Ammon's horn (tissue), 1 donor: ENCODE measurements at places on chromosomes 4 and X.

DNA sequence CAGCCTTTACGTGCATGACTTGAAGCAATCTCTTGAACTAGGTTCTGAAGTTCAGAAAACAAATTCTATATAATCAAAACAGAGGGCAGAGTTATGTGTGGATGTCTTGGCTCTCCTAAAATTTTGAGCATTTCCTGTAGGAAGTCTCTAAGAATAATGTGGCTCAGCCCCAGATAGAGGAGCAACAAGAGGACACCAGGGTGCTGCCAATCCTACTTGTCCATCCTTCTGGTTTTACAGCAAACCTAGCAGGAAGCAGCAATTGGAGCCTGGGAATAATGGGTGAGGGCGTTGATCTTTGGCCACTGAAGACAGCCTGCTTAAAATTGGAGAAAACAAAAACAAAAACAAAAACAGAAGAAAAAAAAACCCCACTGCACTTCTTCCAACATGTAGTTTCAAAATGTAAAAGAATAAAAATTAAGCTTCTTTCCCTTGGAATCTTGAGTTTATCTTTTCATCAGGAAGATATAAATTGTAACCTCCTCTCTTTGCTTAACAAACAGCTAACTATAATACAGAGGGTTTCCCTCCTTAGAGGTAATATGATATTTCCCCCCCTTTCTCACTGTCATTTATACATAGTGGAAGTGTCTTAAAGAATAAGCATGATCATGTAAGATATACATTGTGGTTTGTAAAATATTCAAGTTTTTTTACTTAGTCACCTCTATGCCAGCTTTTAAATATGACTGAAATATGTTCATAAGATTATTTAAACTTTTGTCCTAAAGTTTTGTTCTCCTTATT is 130.6 kb downstream of the FBXO8 start:
- DNase-seq, result no peak

GRCh38 chr4:175215208-175215607 is 297.1 kb downstream of the ADAM29 start:
- no peak for DNase-seq

DNA sequence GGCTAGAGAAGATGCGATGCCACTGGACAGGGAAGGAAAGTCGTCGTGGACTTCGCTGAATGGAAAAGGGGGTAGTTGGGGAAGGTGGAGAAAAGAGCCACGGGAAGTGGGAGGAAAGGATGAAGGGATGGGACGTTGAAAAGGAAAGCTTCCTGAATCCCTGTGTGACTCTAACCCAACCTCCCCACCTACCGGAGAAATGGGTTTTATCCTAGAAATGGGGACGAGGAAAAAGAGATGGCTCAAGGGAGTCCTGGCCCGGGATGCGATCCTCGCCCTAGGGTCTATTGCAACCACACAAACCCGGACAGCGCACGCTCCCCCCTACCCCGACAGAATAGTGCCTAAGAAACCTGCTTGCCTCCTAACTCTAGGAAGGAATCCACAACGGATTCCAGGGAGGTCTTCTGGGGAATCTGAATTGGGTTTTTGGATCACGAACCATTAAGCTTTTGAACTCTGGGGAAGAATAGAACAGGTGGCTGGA is 738 bp upstream of the TSPAN5 start:
- DNase-seq, result no peak

DNA sequence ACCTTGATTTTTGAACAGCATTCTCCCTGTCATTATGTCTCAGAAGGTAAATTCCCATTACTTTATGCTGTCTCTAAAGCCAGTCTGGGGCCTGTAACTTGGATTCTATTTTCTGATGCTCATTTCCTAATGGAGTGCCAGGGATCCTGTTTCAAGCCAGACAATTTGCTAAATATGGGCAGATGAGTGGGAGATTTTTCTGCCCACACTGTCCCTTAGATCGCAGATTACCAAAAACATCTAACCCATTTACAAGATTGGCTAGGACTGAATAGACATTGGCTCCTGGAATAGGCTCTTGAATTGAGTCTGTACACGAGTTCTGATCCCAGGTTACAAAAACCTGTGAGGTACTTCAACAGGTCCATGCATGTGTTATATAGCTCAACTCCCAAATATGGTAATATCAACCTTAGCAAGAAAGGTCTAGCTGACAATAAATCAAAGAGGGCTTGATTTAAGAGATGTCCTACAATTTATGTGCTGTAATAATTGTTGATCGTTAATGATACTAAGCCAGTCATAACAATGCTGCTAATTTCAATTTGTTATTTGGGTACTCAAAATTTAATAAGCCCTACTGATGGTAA is 5.7 kb downstream of the GPC3 start:
- no peak for DNase-seq

GRCh38 chrX:103861200-103861599 is 29.1 kb upstream of the RAB9B start:
- no peak for DNase-seq

DNA sequence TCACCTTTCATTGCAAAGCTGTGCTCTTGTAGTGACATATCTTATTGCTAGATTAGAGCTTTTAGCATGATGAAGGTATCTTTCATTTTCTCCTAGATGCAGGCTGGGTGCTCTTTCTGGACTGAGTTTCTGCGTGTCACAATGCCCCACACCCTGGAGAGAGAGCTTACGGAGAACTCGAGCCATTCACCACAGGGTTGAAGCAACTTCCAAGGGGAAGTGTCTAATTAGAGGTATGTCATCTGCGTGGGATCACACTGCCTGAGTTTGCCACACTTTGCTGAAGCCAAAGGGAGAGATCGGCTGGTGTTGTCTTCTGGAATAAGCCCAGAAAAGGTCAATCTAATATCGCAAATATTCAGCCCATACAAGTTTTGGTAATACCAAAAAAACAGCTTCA is 179.3 kb upstream of the MBNL3 start:
- DNase-seq, result no peak

- no peak for DNase-seq
These were observed 33.0 kb downstream of the PLAC1 start for GRCh38 chrX:134625315-134625718.
